ENCODE measurements at places on chromosomes 3 and 15.

GRCh38 chr3:58132850-58133249, 77.9 kb downstream of the DNASE1L3 start:
- peaks cover 28% of the 10 kb centered on the region for H3K36me3 ChIP-seq
- no peak overlapping the region for H3K27ac ChIP-seq
- no peak overlapping the region for H3K4me3 ChIP-seq
- H3K4me1 ChIP-seq, result no peaks in the 10 kb centered on the region

DNA sequence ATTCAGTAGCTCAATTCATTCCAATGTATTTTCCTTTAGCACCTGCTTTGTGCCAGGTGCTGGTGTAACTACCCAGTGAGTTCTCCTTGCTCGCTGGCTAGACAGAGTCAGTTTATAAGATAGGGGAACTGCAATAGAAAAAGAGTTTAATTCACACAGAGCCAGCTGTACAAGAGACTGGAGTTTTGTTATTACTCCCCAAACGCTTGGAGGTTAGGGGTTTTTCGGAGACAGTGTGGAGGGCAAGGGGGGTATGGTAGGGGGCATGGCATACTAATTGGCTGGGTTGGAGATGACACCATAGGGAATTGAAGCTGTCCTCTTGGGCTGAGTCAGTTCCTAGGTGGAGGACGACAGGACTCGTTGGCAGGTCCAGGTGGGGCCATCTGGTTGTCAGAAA, 5.4 kb upstream of the CFAP91 start:
- no peak for DNase-seq
- no peak overlapping the region for H3K4me3 ChIP-seq
- H3K27me3 ChIP-seq, result no peaks in the 10 kb centered on the region
- peaks cover 4% of the 10 kb centered on the region for H3K36me3 ChIP-seq

DNA sequence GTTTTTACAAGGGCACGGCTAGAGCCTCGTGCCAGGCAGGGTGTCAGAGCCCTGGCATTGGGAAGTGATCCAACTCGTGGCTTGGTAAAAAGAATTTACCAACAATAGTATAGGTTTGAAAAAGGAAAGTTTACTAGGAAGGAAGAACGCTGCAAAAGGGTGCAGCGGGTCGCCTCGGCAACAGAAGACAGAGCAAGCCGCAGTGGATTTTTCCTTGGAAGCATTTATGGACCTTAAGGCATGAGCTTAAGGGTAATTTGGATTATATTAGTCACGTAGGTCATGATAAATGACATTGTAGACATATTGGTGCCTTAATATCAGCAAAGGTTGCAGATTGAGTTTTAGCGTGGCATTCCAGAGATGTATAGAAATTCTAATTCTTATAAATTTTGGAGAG, 163.4 kb upstream of the PPP2R3A start:
- no peaks in the 10 kb centered on the region for H3K4me1 ChIP-seq
- no peaks in the 10 kb centered on the region for H3K27me3 ChIP-seq
- H3K36me3 ChIP-seq, result no peaks in the 10 kb centered on the region
- no peak for DNase-seq
- H3K27ac ChIP-seq, result no peak overlapping the region

DNA sequence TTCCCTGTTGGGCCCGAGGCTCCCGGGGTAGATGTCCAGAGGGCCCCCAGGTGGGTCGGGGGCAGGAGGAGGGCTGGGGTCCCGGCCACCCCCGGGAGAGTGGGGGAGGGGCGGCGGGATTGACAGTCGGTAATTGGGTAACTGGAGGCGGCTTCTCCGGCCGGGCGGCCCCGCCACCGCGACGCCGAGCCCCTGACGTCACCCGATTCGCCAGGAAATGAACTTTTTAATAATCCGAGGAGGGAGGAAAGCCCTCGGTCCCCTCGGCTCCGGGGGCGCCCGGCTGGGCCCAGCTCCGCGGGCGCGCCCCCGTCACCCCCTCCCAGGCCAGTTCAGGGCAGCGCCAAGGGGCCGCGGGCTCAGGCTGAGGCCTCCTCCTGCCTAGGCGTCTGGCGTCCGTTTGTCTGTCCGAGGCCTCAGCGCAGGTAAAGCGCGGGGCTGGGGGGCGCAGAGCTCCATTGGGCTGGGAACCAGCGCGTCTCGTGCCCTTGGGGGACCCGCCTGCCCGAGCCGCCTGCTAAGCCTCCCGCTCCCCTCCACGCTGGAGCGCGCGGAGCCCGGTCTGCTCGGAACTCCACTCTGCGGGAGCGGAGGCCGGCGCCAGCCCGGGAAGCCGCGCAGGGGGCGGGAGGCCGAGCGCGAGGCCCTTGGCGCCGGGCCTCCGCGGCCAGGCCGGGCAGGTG, 3.9 kb downstream of the GATA2 start:
- H3K27me3 ChIP-seq, result peaks cover 60% of the 10 kb centered on the region
- no peaks in the 10 kb centered on the region for H3K36me3 ChIP-seq
- peak overlapping the region; percentile 53 for H3K4me3 ChIP-seq
- H3K4me1 ChIP-seq, result peaks cover 23% of the 10 kb centered on the region
- no peak overlapping the region for H3K27ac ChIP-seq

- no peak overlapping the region for H3K27ac ChIP-seq
- peaks cover 2% of the 10 kb centered on the region for H3K36me3 ChIP-seq
- no peaks in the 10 kb centered on the region for H3K4me1 ChIP-seq
- no peak for DNase-seq
- H3K4me3 ChIP-seq, result no peak overlapping the region
- no peaks in the 10 kb centered on the region for H3K27me3 ChIP-seq
These were observed 1178.7 kb downstream of the ROBO1 start for GRCh38 chr3:78588906-78589621.

DNA sequence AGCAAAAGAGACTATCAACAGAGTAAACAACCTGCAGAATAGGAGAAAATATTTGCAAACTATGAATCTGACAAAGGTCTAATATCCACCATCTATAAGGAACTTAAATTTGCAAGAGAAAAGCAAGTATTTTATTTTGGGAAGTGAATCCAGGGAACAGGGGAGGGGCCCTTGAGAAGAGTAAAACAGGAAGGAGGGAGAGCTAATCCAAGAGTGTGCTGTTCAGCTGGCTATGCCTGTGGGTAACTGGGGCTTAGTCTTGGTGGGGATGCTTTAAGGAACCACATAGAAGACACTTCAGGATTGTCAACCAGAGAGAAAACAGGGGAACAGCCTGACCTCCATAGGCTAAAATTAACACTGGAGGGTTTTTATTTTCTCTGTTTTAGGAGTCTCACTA, 3.9 kb upstream of the HHLA2 start:
- H3K36me3 ChIP-seq, result peaks cover 4% of the 10 kb centered on the region
- no peak for DNase-seq
- peak overlapping the region; percentile 67 for H3K27ac ChIP-seq
- peaks cover 58% of the 10 kb centered on the region for H3K4me1 ChIP-seq
- no peak overlapping the region for H3K4me3 ChIP-seq

GRCh38 chr15:72599855-72600464, 54.5 kb upstream of the GOLGA6B start:
- H3K4me3 ChIP-seq, result no peak overlapping the region
- no peaks in the 10 kb centered on the region for H3K27me3 ChIP-seq
- H3K4me1 ChIP-seq, result no peaks in the 10 kb centered on the region

DNA sequence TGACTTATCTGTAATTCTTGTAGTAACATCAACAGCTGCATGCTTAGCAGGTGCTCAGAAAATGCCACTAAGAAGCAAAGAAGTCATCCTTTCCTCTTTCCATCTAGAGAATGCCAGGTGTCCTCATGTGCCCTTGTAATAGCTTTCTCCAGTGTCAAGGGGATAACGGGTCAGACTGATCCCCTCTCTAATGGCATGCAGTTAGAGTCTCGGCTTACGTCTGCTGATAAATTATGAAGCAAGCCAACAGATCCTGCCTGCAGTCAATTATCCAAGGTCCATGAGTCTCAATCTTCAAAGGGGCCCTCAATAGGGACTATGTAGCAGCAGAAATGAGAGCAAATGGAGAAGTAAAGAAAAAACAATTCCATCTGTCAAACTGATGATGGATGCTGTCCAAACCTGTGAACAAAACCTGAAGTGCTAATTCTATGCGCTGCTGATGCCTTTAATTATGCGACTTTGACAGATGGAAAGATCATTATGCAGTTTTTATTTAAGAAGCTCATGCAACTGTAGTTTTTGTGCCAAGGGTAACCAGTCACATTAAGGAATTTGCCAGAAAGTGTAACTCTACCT, 162.8 kb upstream of the PEX5L start:
- H3K4me3 ChIP-seq, result no peak overlapping the region
- no peak for DNase-seq
- H3K36me3 ChIP-seq, result no peaks in the 10 kb centered on the region
- H3K4me1 ChIP-seq, result no peaks in the 10 kb centered on the region
- peaks cover 3% of the 10 kb centered on the region for H3K27me3 ChIP-seq

- H3K4me1 ChIP-seq, result peaks cover 2% of the 10 kb centered on the region
- no peak for DNase-seq
- H3K4me3 ChIP-seq, result no peak overlapping the region
- peaks cover 55% of the 10 kb centered on the region for H3K36me3 ChIP-seq
- no peak overlapping the region for H3K27ac ChIP-seq
These were observed 75.6 kb downstream of the RAD18 start for GRCh38 chr3:8887435-8888300.

GRCh38 chr3:11212784-11213183, 58.5 kb downstream of the HRH1 start:
- H3K4me3 ChIP-seq, result no peak overlapping the region
- DNase-seq, result no peak

DNA sequence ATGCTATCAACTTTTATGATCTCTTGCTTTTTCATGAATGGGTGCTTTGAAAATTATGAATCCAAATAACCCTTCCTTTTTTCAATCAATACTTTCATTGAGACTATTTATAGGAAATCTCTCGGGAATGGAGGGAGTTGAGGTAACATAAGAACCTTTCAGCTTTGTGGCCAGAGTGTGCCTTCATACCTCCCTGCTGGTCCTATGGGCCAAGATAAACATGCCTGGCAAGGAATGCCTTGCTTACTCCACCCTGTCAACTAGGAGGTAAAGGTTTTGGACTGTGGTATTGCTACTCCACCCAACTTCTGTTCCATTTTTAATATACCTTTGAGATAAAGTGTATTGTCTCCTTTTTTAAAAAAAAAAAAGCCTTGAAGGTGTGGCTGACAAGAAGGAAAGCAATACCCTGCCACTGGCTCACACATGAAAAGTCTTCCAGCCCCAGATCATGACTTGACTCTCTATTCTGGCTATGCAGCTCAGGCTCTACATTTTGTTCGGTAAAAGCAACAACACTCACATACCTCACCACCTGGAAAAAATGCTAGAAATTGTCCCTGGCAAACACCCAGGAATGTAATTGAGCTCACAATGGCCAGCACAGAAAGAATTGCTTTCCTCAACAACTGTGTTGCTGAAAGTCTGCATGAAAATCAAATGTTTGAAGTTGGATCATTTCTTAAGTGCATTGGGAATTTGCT, 35.8 kb downstream of the COL8A1 start:
- DNase-seq, result no peak
- H3K4me3 ChIP-seq, result no peak overlapping the region
- peaks cover 7% of the 10 kb centered on the region for H3K27me3 ChIP-seq
- no peak overlapping the region for H3K27ac ChIP-seq
- H3K4me1 ChIP-seq, result no peaks in the 10 kb centered on the region

- H3K27ac ChIP-seq, result no peak overlapping the region
- peaks cover 3% of the 10 kb centered on the region for H3K27me3 ChIP-seq
- H3K36me3 ChIP-seq, result no peaks in the 10 kb centered on the region
- H3K4me3 ChIP-seq, result no peak overlapping the region
These were observed 198.9 kb downstream of the AGBL1 start for GRCh38 chr15:86278586-86278985.

GRCh38 chr15:60875681-60876080, 353.4 kb downstream of the RORA start:
- DNase-seq, result no peak
- no peak overlapping the region for H3K27ac ChIP-seq

- no peaks in the 10 kb centered on the region for H3K4me1 ChIP-seq
- no peak for DNase-seq
- peaks cover 2% of the 10 kb centered on the region for H3K27me3 ChIP-seq
These were observed 11.4 kb upstream of the PEX5L start for GRCh38 chr3:180048103-180048502.

- H3K36me3 ChIP-seq, result no peaks in the 10 kb centered on the region
- DNase-seq, result peak; percentile 73
- H3K4me3 ChIP-seq, result no peak overlapping the region
- peaks cover 17% of the 10 kb centered on the region for H3K4me1 ChIP-seq
- no peak overlapping the region for H3K27ac ChIP-seq
These were observed 462.0 kb downstream of the PDCD6IP start for GRCh38 chr3:34260271-34261000.

DNA sequence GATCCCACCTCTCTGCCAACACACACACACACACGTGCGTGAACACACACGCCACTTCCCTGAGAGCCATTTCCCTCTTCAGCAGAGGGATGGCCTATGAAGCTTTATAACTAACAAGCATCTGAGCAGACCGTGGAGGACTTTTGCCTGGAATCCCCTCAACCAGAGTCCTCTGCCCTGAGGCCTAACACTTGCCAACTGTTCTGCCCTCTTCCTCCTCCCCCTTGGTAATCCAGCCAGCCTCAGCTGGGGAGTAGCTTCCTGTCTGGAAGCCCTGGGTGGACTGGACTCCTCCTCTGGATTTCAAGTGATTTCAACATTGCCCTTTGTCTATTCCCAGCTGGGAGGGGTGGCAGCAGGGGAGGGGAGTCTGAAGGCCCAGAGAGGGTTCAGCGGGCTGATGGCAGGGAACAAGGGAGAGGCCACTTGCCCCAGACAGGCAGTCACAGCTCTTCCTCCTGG, 68.4 kb upstream of the HACD2 start:
- H3K4me3 ChIP-seq, result no peak overlapping the region
- no peak overlapping the region for H3K27ac ChIP-seq
- no peaks in the 10 kb centered on the region for H3K36me3 ChIP-seq
- no peak for DNase-seq

- no peaks in the 10 kb centered on the region for H3K4me1 ChIP-seq
- no peak overlapping the region for H3K4me3 ChIP-seq
- peaks cover 14% of the 10 kb centered on the region for H3K27me3 ChIP-seq
- H3K27ac ChIP-seq, result no peak overlapping the region
These were observed 87.9 kb upstream of the LINGO1 start for GRCh38 chr15:77720655-77721054.

- no peak for DNase-seq
- H3K4me3 ChIP-seq, result no peak overlapping the region
- no peak overlapping the region for H3K27ac ChIP-seq
- H3K4me1 ChIP-seq, result peaks cover 5% of the 10 kb centered on the region
- peaks cover 8% of the 10 kb centered on the region for H3K27me3 ChIP-seq
- H3K36me3 ChIP-seq, result no peaks in the 10 kb centered on the region
These were observed 26.9 kb downstream of the MINDY4B start for GRCh38 chr3:150878290-150878689.

DNA sequence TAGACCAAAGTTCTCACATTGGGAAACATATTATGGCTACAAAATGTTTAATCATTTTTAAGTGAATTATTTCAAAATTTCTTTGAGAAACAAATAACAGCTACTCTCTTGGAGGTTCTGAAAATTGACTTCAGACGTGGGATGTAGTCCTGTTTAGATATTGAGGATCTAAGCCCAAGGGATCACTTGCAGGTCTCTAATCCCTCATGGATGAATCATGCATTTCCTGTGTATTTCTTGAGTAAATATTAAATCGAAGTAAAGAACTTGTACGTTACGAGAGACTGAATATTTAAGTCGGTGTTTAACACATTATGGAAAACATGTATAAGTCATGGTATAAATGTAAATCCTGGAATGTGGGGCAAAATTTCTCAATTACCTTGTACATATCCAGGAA, 119.8 kb downstream of the EPHA3 start:
- no peaks in the 10 kb centered on the region for H3K27me3 ChIP-seq
- H3K27ac ChIP-seq, result no peak overlapping the region

GRCh38 chr3:129532261-129532660, 3.8 kb downstream of the RHO start:
- H3K4me1 ChIP-seq, result no peaks in the 10 kb centered on the region
- H3K36me3 ChIP-seq, result no peaks in the 10 kb centered on the region
- H3K27me3 ChIP-seq, result no peaks in the 10 kb centered on the region
- H3K27ac ChIP-seq, result no peak overlapping the region
- H3K4me3 ChIP-seq, result no peak overlapping the region
- DNase-seq, result no peak

GRCh38 chr3:119245778-119246177, 5.1 kb upstream of the B4GALT4 start:
- no peak for DNase-seq
- H3K4me1 ChIP-seq, result peaks cover 2% of the 10 kb centered on the region
- H3K27ac ChIP-seq, result no peak overlapping the region
- H3K27me3 ChIP-seq, result no peaks in the 10 kb centered on the region
- peaks cover 8% of the 10 kb centered on the region for H3K36me3 ChIP-seq

Measured in activated CD4-positive, alpha-beta T cell treated with anti-CD3 and anti-CD28 coated beads for 36 hours (primary cell).